ENCODE measurements at places on chromosomes 13 and 19.

GRCh38 chr13:50243931-50244330, 228.7 kb downstream of the KCNRG start:
- DNase-seq: no peak

DNA sequence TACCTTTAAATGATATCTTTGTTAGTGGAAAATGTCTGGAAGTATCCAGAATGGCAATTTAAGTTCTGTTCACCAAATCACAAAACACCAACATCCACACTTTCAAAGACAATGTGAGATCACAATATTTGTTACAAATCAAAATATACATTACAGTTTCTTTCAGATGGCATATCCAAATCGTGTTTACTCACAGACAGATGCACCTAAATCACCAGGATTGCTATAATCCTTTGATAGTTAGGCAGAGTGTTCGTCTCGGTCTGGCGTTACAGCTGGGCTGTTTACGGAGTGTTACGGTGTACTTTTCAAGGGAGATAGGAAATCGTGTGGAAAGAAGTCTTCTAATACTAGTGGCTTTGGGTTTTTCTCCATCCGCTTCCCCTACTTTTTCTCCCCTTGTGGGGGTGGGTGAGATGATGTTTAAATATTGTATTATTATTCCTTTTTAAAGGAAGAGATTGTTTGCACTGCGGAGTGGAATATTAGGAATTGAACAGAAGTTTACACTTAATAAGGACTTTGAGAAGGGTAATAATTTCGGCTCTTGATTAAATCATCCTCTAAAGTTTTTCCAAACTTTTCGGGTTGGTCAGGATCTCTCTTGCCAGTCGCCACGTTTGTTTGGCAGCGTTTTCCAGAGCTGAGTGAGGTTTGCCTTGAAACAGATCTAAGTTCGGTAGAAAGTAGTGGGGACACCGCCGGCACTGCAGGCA, 1.8 kb downstream of the MAB21L1 start:
- no peak for DNase-seq

- no peak for DNase-seq
These were observed 44.0 kb downstream of the KLF2 start for GRCh38 chr19:16368385-16369305.

- no peak for DNase-seq
These were observed 216.3 kb downstream of the B3GLCT start for GRCh38 chr13:31416066-31416465.

DNA sequence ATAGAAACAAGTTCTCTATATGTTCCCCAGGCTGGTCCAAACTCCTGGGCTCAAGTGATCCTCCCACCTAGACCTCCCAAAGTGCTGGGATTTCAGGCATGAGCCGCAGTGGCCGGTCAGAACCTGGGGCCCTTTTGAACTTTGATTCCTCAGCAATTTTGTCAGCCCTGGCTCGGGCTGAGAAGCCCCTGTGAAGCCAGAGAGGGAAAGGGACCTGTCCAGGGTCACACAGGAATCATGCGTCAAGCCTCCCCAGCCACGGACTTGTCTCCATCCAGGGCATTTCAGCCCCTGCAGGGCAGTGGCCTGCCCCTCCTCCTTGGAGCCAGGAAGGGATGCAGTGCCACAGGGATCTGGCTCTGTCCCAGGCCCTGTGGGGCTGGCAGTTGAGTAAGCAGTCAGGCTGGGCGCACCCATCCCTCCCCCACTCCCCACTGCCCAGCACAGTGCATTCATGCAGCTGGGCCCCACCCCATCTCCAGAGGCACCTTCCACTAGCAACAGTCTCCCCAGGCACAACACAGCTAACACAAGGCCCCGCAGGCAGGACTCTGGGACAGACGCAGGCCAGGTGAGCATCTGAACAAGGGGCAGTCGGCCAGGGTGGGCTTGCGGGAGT, at the start of gene CAPS:
TSS of gene CAPS (plus strand) at position 516 of the 619 bp plus-strand sequence. CDS start 153 bp downstream, outside the sequence.
- no peak for DNase-seq

- peak; percentile 18 for DNase-seq
These were observed 37.7 kb downstream of the GSX1 start for GRCh38 chr13:27830010-27830409.

- no peak for DNase-seq
These were observed 2.2 kb upstream of the VSTM2B start for GRCh38 chr19:29523568-29523967.

GRCh38 chr13:66585669-66586203, 644.4 kb downstream of the PCDH9 start:
- DNase-seq: no peak

DNA sequence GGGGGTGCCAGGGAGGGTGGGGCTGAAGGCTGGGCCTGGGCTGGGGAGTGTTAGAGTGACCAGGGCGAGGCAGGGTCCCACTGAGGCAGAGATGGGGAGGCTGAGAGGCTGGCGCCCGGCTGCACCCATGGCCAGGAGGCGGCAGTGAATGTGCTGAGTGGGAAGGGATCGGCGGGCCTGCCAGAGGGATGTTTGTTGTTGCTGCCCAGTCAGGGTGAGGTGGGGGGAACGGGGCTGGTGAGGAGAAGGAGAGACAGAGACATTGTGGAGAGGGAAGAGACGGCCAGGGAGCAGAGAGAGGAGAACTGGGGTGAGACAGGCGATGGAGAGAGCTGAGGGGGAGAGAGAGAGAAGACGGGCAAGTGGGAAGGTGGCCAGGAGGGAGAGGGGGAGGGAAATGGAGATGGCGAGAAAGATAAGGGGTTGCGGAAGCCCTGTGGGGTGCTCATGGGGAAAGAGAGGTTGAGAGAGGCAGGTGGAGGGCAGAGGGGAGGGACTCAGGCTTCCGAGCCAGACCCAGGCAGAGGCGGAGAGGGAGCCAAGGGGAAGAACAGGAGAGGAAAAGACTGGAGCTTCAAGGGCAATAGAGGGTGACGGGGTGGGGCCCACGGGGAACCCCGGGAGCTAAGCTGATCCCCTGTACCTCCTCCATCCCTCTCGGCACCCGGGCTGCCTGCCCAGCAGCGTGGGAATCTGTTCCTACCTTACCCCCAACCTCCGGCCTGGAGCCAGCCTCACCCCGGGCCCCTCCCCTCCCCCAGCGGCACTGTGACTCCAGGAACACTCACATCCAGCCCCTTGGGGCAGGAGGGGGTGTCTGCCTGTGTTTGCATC, 690 bp upstream of the B3GNT8 start:
- no peak for DNase-seq

DNA sequence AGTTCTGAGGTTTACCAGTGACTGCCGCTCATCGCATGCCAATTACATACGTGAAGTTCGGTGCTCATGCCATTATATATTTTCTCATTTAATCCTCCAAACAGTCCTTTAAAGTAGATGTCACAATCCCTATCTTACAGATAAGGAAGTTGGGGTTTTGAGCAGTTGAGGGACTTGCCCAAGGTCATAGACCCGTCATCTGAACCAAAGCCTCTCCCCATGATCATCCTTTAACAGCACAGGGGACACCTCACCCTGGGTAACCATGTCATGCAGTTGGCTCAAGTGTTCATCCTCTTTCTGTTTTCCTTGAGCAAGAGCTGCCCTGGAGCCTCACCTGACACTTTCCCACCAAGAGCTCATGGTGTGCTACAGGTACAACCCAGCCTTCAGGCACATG, 69.1 kb downstream of the HSPH1 start:
- DNase-seq: no peak
